Lung microvascular endothelial cell (primary cell): ENCODE measurements at places on chromosomes 3 and 15. TPM values are rescaled to one million over a fixed set of nuclear protein-coding genes. Genes with fewer than 3 reads are reported as not detected.

Gene APEH
- 88.3 and 92.1 TPM in 2 replicates for total RNA-seq

DNA sequence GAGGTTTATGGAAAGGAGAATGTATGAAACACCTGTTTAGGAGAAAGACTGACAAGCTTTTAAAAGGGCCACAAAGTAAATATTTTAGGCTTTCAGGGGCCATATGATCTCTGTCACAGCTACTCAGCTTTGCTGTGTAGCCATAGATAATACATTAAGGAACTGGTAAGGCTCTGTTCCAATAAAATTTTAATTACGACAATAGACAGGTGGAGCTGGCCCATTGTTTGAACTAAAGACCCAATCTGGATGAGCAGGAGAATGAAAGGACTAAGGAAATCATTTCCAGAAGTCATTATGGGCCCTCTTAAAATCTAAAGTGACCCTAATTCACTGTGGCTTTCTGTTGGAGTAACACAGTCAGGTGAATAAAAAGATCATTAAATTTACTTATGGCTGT lies 48.5 kb upstream of the SLC12A8 start:
- DNase-seq: no peak

Gene C2CD4A
- total RNA-seq: 0.60 and 0.87 TPM in 2 replicates

DNA sequence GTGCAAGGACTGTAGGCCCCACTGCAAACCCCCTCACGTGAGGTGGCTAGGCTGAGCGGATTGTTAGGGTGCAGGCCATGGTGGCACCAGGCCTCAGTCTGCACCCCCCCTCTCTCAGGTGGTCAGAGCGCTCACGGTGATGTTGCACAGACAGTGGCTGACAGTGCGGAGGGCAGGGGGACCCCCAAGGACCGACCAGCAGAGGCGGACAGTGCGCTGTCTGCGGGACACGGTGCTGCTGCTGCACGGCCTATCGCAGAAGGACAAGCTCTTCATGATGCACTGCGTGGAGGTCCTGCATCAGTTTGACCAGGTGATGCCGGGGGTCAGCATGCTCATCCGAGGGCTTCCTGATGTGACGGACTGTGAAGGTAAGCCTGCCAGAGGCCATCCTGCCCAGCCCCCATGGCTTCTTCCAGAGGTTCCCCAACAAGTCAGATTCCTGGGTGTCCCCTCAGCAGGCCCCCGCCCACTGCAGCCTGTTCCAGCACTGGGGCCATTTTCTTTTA lies 18.2 kb downstream of the ATRIP start:
- DNase-seq: no peak

DNA sequence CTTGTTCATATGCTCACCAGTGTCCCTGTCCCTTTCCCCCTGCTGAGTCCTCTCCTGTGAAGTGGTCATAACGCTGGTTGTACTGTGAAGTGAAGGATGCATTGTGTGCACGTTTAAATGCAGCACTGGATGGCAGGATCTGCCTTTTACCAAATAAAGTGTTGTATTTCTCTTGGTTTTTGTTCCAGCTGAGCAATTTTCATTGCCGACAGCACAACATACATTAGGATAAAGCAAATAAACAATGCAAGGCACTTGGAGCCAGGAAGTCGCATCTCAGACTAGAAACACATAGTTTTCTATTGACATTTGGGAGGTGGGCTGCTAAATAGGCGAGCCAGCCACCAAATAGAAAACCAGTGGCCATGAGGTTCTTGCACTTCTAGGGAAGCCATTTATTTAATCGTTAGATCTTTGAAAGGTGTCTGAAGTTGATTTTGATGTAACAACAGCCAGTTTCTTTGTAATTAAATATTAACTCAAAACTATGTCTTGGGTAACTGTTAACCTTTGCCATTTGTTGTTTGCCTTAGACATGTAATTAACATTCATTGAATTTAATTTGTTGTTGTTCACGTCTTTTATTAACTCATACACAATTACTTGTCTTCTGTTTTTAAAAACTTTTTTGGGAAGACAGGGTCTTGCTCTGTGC lies 185.3 kb downstream of the FNDC3B start:
- no peak for DNase-seq

Gene GUCA1C
- total RNA-seq: not detected in 2 replicates

- no peak for DNase-seq
Observed at GRCh38 chr3:177976241-177976640, 560.0 kb upstream of the KCNMB2 start.

DNA sequence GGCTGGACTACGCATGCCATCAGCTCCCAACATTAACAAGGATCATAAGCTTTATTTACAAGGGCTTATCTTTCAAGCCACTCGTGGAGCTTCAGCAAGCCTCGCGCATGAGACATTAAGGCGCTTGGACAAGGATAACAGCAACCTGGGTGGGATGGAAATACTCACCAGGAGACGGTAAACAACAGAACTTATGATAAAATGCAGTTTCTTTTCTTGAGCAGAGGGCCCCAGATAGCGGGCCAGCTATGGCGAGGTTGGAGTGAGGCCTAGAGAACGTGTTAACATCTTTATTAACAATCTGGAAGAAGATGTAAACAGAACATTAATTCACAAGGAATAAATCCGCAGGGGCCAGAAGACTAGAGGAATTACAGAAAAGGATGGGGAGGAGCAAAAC lies 158.2 kb downstream of the NTRK3 start:
- DNase-seq: no peak

DNA sequence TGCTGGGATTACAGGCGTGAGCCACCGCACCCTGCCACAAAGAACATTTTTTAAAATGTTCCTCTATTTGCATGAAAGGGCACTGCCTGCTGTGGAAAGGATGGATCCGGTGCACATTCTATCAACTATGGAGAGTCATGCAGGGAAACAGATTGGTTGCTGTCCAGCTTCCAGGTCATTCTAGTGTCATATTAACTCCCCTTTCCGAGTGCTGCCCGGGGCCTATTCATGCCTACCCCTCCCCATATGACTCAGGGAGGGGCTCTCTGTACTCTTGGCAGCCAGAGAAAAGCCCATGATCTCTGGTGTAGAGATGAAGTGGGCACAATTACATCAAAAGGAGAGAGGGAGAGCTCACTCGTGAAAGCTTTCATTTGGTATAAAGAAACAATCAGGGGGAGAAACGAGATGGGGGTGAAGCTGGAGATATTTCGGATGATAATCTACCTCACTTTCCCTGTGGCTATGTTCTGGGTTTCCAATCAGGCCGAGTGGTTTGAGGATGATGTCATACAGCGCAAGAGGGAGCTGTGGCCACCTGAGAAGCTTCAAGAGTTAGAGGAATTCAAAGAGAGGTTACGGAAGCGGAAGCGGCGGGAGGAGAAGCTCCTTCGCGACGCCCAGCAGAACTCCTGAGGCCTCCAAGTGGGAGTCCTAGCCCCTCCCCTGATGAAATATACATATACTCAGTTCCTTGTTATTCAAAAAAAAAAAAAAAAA lies 16.1 kb upstream of the AHSG start:
- DNase-seq: no peak

DNA sequence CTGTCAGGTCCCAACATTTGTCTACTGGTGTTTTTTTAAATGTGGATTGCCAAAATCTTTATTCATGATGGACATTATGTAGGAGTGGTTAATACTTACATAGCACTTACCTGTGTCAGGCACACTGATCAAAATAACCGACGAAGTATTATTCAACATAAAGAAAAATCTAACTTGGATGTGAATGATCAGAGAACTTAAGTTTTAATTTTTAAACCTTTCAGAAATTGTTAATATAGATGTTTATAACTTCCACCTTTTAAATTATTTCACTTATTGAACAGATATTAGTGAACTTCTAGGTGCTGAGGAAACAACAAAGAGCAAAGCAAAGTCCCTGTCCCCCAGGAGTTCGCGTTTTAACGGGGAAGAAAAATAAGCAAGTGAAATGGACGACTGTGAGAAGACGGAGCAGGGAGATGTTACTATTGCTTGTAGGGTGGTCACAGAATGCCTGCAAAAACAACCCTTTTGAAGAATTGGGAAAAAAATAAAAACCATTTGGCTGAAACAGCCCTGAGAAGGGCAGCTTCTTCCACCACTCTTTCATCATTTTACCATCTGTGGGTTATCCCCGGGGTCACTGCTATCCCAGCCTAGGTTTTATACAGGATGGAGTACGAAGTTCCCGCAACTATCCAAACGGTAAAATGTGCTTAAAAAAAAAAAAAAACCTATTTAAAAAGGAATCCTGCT lies 915 bp upstream of the APH1B start:
- DNase-seq: no peak

GRCh38 chr3:71492566-71492965 lies 91.0 kb downstream of the FOXP1 start:
- no peak for DNase-seq

DNA sequence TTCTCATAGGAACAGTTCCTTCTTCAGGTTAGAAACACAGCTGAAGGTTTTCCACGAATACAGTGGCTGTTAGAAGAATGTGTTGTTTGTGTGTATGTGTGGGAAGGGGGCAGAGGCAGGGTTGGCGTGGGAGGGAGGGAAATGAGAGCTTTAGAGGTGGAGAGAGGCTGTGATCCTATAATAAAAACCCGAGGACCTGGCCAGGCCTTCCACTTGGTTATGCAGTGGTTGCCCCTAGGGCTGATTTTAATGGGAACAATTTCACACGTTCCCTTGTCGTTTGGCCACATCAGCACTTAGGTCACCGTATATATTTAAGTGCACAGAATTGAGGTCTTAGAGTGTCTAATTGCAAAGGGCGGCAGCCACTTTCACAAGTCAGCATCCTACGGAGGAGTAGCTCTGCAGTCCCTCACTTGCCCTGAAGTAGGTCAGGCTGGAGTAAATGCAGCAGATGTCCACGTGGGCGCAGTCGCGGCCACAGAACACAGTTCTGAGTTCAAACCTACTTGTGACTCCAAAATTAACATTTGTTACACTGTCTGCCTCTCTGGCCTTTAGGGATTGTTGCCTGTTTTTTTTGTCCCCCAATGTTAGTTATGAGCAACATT lies 85.6 kb downstream of the PDCD6IP start:
- no peak for DNase-seq

- DNase-seq: no peak
Observed at GRCh38 chr3:81728766-81729544, 32.5 kb downstream of the GBE1 start.

- DNase-seq: no peak
Observed at GRCh38 chr3:190492129-190492528, 21.8 kb upstream of the IL1RAP start.

DNA sequence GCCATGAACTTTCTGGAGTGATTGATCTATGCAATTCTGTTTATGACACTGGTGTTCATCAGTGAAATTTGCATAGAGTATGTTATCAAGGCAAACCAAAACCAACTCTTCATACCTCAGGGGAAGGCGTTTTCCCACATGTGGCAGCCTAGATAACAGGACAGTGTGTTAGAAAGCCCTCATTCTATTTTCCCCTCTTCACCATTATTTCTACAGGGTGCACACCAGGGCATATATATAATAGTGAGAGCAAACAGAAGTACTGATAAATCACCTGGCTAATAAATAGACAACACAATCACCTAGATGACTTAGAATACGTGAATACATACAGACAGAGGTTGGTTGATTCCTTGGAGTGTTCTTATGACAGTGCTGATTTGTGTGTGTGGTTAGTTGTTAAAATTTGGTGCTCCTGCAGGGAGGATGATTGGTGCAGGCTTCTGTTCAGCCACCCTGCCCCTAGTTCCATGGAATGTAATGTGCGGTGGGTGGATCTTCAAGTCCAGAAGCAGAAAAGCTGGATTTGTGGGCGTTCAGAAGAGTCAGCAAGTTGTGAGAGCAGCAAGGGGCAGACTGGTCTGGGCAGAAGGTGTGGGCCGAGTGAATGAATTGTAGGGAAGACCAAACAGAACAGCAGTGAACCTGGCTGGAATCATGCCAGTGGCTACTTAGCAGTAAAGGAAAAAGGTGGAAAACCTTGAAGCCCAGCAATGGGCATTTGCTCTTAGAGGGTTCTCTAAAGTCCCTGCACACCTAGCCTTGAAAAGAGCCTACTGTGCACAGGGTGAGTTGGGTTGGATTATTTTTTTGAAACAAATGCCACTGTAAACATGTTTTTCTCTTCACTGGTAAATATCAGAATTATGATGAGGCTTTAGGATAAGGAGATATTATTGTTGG lies 11.7 kb upstream of the RARRES1 start:
- no peak for DNase-seq

DNA sequence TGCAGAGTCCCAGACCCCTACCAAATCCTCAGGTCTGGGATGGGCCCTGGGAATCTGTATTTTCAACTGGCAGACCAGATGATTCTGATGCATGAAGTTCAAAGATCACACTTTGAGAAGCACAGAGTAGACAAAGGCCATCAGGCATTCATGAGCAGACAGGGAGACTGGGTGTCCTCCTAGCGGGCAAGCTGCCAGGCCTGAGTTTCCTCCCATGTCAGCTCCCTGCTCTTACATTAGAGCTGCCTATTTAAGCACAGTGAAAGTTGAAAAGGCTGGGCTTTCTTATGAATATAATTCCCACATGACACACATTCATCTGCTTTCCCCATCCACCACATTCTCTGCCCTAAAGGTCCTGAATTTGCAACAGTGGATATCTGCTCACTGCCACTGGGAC lies 14.0 kb downstream of the CAPN3 start:
- peak; percentile 27 for DNase-seq

GRCh38 chr3:155446366-155446765 lies 152.9 kb upstream of the STRIT1 start:
- no peak for DNase-seq

DNA sequence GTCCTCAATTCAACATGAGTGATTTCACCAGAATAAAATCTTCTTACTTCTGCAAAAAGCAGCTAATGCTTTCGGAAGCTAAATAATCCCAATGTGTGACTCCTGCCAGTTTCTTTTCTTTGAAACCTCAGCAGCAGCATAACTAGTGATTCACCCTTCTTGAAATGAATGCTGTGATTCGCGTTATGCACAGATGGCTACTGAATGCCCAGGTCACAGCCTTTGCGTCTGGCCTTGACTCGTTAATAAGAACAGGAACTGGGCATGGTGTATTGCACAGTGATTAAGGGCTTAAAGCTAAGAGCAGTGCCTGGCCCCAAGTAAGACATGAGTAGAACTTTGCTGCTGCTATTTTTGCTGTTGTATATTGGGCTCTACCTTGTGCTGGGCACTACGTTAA lies 19.0 kb downstream of the CGNL1 start:
- DNase-seq: peak; percentile 88

GRCh38 chr15:75902129-75902557 lies 1.5 kb upstream of the FBXO22 start:
- peak; percentile 29 for DNase-seq

DNA sequence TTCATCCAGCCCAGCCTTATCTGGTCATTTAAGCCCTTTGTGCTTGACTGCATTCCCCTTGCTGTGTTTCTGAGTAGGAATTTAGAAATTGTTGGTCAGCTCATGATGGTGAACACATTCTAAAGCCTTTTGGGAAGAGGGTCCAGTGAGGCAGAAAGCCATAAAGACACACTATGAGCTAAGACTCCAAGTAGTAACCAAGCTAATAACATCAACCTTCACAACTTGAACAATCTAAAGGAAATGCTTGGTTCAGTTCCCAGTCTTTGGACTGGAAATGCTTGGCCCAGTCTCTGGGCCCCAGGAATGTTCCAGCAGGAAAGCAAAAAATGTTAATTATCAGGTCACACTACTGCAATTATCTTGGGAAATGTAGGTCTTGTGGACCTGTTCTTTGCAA lies 7.7 kb downstream of the PLSCR1 start:
- peak; percentile 22 for DNase-seq

GRCh38 chr3:112132975-112133448 lies at the start of gene GCSAM:
Gene GCSAM (minus strand): TSS chr3:112133248. CDS start chr3:112133120, 128 bp downstream.
- no peak for DNase-seq
